Kidney epithelial cell (primary cell): ENCODE measurements at places on chromosomes 1 and 21. TPM values are rescaled to one million over a fixed set of nuclear protein-coding genes. Genes with fewer than 3 reads are reported as not detected.

DNA sequence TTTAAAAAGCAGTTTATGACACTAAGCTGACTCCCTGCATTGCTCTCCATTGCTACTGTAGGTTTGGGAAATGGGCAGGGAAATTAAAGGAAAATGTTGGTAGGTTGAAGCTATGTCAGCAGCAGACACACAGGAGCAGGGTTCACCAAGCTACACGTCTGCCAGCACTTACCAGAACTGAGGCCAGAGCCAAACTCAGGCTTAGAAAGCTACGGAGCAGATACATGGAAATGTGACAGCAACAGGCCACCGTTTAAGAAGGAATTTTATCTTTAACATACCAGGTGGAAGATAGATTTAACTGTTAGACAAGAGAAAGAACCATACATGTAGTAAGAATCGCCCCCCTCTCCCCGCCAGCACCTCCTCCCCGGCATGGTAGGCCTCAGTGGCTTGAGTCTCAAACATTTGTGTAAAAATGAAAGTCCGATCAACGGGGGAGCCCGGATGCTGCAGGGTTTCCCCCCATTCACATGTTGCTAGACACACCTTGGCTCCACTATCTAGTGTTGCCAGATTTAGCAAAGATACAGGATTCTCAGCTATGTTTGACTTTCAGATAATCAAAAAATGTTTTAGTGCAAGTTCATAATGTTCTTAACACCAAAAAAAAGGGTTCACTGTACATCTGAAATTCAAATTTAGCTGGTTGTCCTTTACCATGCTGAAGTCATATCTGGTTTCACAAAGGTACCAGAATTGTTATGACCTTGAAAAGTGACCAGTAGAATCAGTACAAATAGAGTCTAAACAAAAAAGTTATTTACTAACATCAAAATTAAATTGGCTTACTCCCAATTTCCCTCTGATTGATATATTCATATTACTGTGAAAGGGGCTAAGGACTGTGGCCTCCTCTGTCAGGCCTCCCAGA is 6.7 kb downstream of the OR2T11 start:
- DNase-seq = no peak

- no peak for DNase-seq
Observed at GRCh38 chr1:113166473-113166872, 93.5 kb downstream of the LRIG2 start.

DNA sequence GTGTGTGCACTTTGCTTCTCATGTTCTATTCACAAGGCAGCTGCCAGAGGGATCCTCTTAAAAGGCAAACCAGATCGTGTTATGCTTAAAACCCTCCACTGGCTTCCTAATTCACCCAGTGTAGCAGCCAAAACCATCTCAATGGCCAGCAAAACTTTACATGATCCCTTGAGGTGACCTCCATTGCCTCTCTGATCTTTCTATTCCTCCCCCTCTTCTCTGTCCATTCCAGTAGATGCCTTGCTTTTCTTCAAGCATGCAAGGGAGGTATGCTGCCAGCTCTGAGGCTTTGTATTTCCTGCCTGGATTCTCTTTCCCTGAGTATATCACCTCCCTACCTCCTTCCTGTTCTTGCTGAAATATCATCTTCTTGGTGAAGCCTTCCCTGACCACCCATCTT is 93.2 kb upstream of the KCNK2 start:
- DNase-seq = no peak

DNA sequence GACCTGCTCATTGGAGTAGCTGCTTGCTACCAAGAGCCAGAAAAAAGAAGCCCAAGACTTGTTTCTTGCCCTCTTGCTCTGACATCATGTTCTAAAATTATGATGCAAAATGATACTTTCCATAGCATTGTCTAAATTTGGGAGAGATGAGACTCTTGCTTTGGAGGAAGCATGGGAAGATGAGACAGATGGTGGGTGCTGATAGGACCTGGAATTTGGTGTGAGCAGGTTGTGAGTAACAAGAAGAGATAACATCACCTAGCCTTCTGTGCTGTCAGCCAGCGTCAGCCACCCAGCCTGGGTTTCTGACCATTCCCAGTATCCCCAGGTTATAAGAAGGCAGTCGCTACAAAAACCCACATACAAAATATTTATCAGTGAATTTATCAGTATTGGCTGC is 67.1 kb upstream of the GCLM start:
- DNase-seq = no peak

- DNase-seq = peak; percentile 44
Observed at GRCh38 chr1:243748706-243749283, 101.2 kb downstream of the AKT3 start.

- no peak for DNase-seq
Observed at GRCh38 chr1:153390938-153391710, at the start of gene S100A8. S100A8 (minus strand) TSS chr1:153391073; CDS start chr1:153390535, 538 bp downstream.

DNA sequence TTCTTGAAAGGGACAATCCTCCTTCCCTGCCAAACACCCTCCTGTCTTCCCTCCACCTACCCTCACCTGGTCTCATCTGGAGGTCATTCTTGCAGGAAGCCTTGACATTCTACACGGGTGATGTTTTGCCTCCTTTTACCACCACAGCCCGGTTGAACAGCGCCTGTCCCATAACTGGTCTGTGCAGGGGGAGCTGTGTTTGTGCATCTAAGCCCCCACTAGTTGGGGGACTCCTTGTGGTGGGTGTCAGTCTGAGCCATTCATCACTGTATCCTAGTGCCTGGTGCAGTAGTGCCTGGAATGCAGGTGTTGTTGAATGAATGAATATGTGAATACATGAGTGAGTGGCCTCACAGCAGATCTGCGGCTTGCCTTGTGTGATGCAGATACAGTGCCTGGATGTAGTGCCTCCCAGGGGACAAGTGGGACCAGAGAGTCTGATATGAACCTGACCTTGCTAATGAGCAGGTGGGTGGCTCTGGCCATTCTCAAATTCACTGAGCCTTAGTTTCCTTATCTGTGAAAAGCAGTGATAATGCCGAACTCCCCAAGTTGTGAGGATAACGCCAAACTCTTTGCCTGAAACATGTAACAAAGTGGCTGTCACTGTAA is 79.8 kb downstream of the OMA1 start:
- DNase-seq = no peak

The OVAAL gene
- not detected in 2 replicates for total RNA-seq

The HES2 gene
- total RNA-seq = 15.9 and 27.8 TPM in 2 replicates

The FMO4 gene
- total RNA-seq = 0.84 and 1.8 TPM in 2 replicates

The SIM2 gene
- 9.5 and 16.3 TPM in 2 replicates for total RNA-seq

The SH2D1B gene
- total RNA-seq = not detected in 2 replicates

The HRNR gene
- total RNA-seq = not detected in 2 replicates
